ENCODE measurements at places on chromosomes 2 and 18.

GRCh38 chr18:26436176-26437051 is 111.9 kb downstream of the KCTD1 start:
- peak; percentile 70 for DNase-seq

DNA sequence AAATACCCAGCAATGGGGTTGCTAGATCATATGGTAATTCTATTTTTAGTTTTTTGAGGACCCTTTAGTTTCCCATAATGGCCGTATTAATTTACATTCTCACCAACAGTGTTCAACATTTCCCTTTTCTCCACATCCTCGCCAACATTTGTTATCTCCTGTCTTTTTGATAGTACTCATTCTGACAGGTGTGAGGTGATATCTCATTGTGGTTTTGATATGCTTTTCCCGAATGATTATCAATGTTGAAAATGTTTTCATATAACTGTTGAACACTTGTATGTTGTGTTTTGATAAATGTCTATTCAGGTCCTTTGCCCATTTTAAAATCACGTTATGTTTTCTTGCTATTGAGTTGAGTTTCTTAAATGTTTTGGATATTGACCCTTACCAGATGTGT is 5.8 kb upstream of the RIF1 start:
- DNase-seq = no peak

GRCh38 chr2:70655786-70656185 is 102.2 kb upstream of the TGFA start:
- DNase-seq = no peak

- DNase-seq = no peak
These were observed 496.1 kb upstream of the RAB6C start for GRCh38 chr2:129483366-129483765.

GRCh38 chr2:49943944-49944778 is 789.8 kb upstream of the FSHR start:
- DNase-seq = no peak

DNA sequence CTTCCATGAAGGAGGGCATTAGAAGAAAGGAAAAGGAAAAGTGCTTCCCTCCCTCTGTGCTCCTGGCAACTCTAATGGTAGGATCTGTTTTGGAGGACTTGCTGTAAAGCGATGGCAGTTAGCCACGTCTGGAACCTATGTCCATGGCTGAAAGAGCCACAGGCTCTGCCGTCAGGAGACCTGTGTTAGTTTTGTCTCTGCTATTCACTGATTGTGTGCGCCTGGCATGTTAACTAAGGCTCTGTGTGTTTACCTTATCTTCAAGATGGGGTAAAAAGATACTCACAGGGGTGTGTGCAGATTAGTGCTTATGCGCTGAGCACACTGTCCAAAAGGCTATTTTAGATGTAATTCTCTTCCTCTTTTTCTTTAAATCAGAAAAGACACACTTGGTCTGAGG is 109.8 kb upstream of the LTBP1 start:
- DNase-seq = no peak

DNA sequence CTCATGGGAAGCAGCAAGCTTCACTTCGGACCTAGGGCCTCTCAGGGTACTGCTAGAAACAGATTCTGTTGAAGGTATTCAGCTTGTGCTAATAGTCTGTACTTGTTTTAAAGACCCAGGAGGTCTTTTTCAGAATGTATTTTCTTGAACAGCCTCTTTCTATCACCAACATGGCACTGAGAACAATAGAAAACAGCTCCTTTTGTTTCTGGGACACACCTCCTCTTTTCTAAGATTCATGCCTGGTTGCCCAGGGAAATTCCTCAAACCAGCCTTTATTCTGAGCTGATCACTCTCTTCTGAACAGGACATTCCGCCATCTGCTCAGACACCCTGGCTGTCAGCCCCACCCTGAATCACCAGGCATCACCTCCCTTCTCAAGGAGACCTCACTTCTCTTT is 389.6 kb downstream of the TGIF1 start:
- DNase-seq = no peak

GRCh38 chr2:237625216-237625705 is 2.1 kb upstream of the LRRFIP1 start:
- DNase-seq = no peak

DNA sequence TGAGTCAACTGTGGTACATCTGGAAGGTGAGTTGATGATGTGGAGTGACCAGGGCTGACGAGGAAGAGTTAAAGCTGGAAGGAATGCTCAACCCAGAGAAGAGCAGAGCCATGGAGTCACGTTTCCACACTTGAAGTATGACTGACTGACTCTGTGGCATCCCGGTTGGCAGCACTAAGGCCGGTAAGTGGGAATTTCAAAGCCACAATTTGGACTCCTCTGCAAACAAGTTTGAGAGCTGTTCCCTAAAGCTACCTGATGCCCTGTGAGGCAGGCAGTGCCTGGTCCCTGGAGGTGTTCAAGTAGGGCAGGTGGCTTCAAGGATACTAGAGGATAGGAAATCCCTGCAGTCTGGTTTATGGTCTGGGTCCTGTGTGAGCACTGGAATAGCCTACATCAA is 69.3 kb upstream of the ITGB6 start:
- DNase-seq = no peak

GRCh38 chr2:52465287-52465686 is 1302.3 kb upstream of the CHAC2 start:
- peak; percentile 11 for DNase-seq

GRCh38 chr2:129744141-129744540 is 235.3 kb upstream of the RAB6C start:
- no peak for DNase-seq

- no peak for DNase-seq
These were observed 869.4 kb upstream of the VRK2 start for GRCh38 chr2:57177176-57177575.

DNA sequence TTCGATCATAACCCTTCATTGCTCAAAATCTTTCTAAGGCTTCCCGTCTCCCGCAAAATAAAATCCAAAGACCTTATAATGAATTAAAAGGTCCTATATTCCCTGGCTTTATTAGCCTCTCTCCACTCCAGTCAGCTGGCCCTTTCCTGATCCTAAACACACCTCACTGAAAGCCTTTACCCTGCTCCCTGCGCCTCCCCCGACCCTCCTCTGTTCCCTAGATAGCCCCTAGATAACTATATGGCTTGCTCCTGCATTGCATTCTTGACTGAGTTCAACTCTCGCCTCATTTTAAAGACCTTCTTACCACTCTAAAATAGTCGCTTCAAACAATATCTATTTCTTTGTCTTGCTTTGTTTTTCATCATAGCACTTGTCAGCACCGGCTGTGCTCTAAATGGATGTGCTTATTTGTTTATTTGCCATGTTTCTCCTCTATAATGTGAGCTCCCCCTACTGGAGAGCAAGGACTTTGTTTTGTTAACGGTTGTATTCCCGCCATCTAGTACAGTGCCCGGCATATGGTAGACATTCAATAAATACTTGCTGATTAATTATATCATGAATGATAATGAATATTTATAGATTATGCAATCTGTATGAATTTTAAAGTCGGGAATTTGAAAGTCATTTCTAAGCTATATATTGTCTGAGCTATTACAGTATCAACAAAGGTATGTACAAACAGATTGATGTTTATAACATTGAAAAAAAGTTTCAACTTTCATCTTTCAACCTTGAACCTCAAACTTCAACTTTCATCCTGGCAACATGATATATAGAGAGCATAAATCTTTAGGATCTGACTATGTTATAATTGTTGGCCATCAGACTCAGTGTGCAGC is 32.4 kb upstream of the VIT start:
- DNase-seq = no peak

GRCh38 chr2:229849073-229849472 is 72.7 kb downstream of the TRIP12 start:
- no peak for DNase-seq

GRCh38 chr2:54664238-54664786 is 59.1 kb upstream of the EML6 start:
- DNase-seq = no peak

- no peak for DNase-seq
These were observed 287.3 kb upstream of the REV1 start for GRCh38 chr2:99776906-99777646.

GRCh38 chr2:118769707-118770400 is 77.6 kb downstream of the EN1 start:
- no peak for DNase-seq

GRCh38 chr2:227479865-227480475 is 8.0 kb downstream of the AGFG1 start:
- no peak for DNase-seq

DNA sequence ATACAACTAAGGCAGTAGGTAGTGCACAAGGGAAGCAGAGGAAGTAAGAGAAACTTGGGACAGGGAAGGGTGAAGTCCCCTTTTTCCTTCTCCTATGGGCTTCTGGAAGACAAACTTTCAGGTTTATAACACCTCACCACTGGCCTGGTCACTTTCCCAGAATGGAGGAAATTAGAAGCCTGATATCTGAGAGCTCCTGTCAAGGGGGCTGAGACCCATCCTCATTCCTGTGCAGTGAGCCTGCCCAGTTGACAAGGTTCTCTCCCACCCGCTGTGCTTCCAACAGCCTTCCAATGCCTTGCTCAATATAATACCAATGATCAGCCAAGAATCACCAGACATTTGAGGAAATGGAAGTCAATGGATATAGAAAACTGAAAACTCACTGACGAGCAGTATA is 100.4 kb upstream of the YPEL5 start:
- no peak for DNase-seq

DNA sequence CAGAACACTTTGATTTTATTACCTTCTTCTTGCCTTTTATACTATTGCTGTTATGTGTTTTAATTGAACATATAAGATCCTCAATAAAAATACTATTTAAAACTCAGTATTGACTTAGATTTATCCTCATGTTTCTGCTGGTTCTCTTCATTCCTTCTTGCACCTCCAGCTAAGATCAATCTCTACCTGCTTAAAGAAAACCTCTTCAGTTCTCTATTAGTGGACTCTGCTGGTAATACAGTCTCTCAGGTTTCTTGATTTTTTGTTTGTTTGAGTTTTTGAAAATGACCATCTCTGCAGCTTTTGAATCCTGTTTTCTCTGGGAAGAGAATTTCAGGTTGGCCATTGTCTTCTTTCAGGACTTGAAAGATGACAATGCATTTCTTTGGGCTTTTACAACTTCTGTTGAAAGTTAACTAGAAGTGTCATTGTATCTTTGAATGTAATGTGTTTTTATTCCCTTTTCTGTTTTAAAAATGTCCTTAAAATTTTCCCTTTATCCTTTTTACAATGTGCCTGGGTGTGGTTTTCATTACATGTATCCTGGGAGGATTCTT is 29.8 kb upstream of the TMEM131 start:
- DNase-seq = no peak
